ENCODE measurements at places on chromosomes 12 and 14. TPM values are rescaled to one million over a fixed set of nuclear protein-coding genes. Genes with fewer than 3 reads are reported as not detected.

Gene KRT6C
- total RNA-seq, result 261 TPM

Gene TPI1
- 1,466 TPM for total RNA-seq

Gene SLC39A2
- total RNA-seq, result 10.4 TPM

Gene AEBP2
- 17.0 TPM for total RNA-seq

Gene SLC11A2
- 29.0 TPM for total RNA-seq
